ENCODE measurements at places on chromosomes 6 and 20. TPM values are rescaled to one million over a fixed set of nuclear protein-coding genes. Genes with fewer than 3 reads are reported as not detected.
A peak's percentile ranks its signal among the peaks of the same experiment; 100 is the strongest.

GRCh38 chr6:13278991-13279390, 49.3 kb downstream of the TBC1D7 start:
- DNase-seq = no peak

DNA sequence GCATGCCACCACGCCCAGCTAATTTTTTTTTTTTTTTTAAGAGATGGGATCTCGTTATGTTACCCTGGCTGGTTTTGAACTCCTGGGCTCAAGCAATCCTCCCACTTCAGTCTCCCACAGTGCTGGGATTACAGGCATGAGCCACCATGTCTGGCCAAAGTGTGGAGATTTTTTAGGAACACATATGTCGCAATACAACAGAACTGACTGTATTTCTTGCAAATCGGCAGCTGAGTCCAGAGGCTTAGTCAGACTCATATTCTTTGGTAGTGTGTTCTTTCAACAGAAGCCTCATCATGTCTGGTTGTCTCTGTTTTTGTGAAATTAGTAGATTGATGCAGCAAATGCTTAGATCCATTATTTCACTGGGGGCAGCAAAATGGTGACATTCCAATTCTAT, 23.9 kb upstream of the CD164 start:
- no peak for DNase-seq

DNA sequence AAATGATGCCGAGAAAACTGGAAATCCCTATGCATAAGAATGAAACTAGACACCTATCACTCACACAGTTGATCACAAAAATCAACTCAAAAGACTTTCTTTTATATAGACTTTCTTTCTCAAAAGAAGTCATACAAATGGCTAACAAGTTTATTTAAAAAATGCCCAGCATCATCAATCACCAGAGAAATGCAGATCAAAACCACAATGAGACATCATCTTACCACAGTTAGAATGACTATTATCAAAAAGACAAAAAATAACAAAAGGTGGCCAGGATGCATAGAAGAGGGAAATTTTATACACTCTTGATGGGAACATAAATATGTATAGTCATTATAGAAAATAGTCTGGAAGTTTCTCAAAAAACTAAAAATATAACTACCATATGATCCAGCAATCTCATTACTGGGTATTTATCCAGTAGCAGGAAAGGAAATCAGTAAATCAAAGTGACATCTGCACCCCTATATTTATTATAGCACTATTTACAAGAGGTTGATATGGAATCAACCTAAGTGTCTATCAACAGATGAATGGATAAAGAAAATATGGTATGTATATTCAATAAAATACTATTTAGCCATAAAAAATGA, 3.4 kb upstream of the RNF217 start:
- DNase-seq = no peak

DNA sequence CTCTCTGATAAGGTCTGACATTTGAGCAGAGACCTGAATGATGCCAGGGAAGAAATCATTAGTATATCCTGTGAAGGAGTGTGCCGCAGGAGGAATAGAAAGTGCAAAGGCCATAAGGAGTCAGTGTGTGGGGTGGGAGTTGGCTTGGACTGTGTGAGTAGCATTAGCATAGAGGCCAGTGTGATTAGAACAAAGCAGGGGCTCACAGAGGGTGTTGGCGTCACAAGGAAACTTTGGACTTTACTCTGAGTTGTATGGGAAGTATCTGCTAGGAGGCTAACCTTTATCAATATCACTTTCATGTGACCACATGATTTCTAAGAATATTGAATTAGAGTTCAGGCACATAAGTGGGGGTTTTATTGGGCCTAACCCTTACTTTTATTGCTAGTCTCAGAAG, 12.1 kb downstream of the TMEM200A start:
- DNase-seq = no peak

DNA sequence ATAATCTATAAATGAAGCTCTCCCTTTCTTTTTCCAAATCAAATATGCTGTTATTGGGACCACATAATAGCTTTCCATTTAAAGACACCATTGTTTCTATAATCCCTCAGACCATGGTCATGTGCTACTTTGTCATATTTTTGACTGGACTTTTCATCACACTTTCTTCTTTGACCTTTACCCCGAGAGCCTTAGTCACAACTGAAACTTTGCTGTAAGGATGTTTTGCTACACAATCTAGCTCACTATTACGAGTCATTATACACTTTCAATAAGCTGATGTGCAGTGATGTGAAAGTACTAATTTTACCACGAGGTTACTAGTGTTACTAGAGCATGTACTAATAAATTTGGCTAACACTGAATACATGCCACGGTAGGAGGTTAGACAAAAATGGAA, 367.2 kb upstream of the RUNX2 start:
- DNase-seq = no peak

DNA sequence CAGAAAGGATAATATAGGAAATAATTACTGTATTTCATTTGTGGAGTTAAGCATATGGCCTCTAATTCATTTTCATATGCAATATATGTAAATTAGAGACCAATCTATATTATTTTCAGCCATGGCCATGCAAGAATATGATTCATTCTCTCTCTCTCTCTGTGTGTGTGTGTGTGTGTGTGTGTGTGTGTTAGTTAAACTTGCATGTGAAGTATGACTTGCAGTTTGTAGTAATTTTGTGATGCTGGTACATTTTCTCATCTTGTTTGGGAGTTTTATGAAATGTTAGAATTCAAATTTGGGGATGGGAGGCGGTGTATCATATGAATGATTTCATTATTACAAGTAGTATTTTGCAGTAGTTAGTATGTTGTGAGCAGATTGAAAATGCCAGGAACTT, 74.8 kb downstream of the JARID2 start:
- DNase-seq = no peak

- peak; percentile 69 for DNase-seq
Measured at GRCh38 chr6:53956068-53956711, 155.1 kb upstream of the MLIP start.

- no peak for DNase-seq
Measured at GRCh38 chr6:157946865-157947532, 34.7 kb upstream of the SYNJ2 start.

DNA sequence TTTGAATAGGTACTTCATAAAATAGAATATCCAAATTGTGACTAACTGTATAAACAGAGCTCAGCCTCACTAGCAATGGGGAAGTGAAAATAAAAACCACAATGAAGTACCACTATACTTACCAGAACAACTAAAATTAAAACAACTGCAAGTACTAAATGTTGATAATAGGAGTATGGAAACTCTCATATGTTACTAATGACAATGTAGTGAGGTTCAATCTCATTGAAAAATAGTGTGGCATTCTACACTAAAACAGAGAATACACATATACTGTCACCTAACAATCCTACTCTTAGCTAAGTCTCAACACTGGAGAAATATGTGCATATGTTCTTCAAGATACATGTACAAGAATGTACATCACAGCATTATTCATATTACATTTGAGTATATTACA, 132.0 kb upstream of the CARMIL1 start:
- no peak for DNase-seq

DNA sequence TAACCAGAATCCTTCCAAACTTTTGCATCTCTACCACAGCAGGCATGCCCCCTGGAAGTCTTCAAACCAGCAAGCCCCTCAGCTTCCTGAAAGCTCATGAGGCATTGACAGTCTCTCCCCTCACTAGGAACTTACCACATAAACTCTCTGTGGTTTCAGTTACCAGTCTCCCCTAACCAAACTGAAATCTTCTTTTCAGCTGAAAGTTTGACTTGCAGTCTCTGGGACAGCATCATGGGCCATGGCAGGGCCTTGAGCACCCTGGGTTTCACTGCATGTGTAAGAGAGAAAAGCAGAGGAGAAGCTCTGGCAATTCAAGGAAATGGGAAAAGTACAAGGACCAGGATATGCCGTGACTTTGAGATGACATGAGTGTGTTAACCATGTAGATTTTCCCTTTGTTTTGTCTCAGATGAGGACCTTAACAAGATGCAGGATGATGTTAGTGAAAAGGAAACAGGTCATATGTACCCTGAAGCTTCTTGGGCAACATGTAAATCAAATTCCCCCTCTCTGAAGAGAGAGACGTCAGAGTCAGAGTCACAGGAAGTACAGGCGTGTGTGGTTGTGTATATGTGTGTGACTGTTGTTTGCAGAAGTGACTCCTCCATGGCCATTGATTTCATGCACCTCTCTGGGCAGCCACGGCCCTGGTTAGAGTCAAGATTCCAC, 106.3 kb downstream of the TNFRSF21 start:
- DNase-seq = no peak

DNA sequence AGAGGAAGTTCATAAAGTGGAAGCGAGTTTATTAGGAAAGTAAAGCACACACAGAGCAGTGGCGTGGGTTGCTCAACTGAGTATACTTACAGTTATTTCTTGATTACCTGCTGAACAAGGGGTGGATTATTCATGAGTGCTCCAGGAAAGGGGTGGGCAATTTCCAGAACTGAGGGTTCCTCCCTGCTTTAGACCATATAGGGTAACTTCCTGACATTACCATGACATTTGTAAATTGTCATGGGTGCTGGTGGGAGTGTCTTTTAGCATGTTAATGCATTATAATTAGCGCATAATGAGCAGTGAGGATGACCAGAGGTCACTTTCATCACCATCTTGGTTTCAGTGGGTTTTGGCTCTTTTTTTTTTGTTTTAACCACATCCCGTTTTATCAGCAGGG, 29.8 kb downstream of the PDYN start:
- no peak for DNase-seq

GRCh38 chr6:158371261-158371660, 59.0 kb downstream of the TULP4 start:
- no peak for DNase-seq

DNA sequence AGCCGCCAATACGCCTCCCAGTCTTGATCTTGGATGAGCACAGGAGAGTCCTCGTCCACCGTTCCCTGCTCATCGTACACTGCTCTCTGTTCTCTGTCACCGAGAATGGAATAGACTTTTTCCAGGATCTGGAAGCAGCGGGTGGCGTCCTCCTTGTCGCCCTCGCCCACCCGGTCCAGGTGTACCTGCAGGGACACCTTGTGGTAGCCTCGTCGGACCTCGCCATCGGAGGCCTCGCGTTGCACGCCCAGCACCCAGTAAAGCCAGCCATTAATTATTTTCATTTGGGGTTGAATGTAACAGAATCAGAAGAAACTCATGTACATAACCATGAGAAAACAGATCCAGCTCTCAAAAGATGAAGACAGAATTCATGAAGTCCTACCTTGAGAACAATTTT, 59.9 kb downstream of the JAG1 start:
- DNase-seq = no peak

LINC00237 gene
- not detected for total RNA-seq

OTOR gene
- not detected for total RNA-seq

HLA-DRB5 gene
- 407 TPM for total RNA-seq

SASH1 gene
- total RNA-seq = 51.3 TPM

BICRAL gene
- total RNA-seq = 15.9 TPM

MEP1A gene
- not detected for total RNA-seq

HEBP2 gene
- 47.6 TPM for total RNA-seq

PM20D2 gene
- total RNA-seq = 11.4 TPM

BMP6 gene
- total RNA-seq = 18.7 TPM

RGL2 gene
- 83.3 TPM for total RNA-seq

OR2J1 gene
- total RNA-seq = not detected
